ENCODE measurements at places on chromosomes 2 and 18. TPM values are rescaled to one million over a fixed set of nuclear protein-coding genes. Genes with fewer than 3 reads are reported as not detected.
A peak's percentile ranks its signal among the peaks of the same experiment; 100 is the strongest.

Gene WNT10A
- polyA plus RNA-seq: 1.8 TPM

Gene FAM110C
- 25.5 TPM for polyA plus RNA-seq

Gene CCDC85A
- 1.9 TPM for polyA plus RNA-seq

Gene CRYBA2
- polyA plus RNA-seq: not detected

Gene ZCCHC2
- polyA plus RNA-seq: 17.6 TPM

Gene PAX3
- polyA plus RNA-seq: not detected

Gene RUFY4
- 0.23 TPM for polyA plus RNA-seq

Gene SERPINB2
- 0.15 TPM for polyA plus RNA-seq

DNA sequence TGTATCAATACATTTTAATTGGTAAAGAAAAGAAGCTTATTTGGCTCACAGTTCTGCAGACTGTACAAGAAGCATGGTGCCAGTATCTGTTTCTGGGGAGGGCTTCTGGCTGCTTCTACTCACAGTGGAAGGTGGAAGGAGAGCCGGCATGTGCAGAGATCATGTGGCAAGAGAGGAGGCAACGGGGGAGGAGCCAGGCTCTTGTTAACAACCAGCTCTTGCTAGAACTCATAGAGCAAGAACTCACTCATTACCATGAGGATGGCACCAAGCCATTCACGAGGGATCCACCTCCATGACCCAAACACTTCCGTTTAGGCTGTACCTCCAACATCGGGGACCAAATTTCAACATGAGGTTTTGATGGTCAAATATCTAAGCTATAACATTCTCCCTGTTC lies 7.5 kb downstream of the PARD6G start:
- no peak for DNase-seq

- DNase-seq: no peak
Measured at GRCh38 chr2:113806217-113806913, 49.9 kb upstream of the SLC35F5 start.

- DNase-seq: no peak
Measured at GRCh38 chr2:84121-84520, 37.8 kb upstream of the FAM110C start.

- DNase-seq: no peak
Measured at GRCh38 chr2:9755008-9755407, 88.3 kb upstream of the TAF1B start.

GRCh38 chr2:85015653-85016360 lies 44.8 kb downstream of the KCMF1 start:
- no peak for DNase-seq

GRCh38 chr2:38267270-38267925 lies 109.7 kb downstream of the ATL2 start:
- DNase-seq: no peak

DNA sequence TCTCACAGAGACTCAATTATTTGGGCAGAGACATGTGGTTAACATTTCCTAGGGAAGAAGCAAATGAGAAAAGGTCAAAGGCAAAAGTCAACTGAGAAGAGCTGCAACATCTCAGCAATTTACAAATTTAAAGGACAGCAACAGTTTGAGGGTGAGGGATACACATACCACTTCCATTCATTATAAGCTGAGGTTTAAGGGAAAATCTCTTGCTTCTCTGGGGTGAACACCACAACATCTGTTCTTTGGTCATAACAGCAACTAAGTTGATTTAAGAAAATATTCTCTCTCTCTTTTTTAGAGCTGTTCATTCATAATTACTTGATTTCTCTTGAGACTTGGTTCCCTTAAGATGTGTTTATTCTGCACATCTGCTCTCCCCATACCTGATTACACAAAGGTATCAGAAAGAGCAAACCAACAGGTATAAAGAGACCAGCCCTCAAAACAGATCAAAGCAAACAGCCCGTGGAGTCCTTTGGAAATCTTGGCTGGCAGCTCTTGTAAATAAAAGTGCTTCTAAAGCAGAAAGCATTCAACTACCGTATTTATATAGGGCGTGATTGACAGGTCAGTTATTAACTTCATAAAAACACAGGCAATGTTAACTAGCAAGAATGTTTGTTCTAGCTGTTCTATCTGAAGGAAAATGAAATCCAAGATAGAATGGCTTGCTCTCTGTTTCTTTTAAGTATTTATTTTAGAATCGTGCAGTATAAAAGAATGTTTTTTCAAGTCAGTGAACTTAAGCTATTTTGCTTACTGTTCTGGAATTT lies 132.8 kb downstream of the THADA start:
- DNase-seq: peak; percentile 41

GRCh38 chr18:63617049-63617914 lies 26.8 kb downstream of the SERPINB4 start:
- no peak for DNase-seq

DNA sequence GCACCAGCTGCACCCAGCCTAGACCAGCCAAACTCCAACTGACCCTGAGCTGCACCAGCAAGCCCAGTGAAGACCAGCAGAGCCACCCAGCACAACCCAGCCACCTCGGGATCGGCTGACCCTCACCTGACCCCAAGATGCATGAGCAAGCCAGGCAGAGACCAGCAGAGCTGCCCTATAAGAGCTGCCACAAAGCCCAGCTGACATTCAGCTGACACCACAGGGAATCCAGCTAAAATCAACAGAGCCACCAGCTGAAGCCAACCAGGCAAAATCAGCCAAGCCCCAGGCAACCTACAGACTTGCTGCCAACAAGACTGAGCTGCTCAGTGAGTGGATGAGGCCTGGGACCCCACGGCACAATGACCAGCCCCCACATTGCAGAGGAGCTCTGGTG lies 54.6 kb downstream of the CYP27C1 start:
- no peak for DNase-seq

- DNase-seq: peak; percentile 42
Measured at GRCh38 chr18:25503567-25504081, 151.7 kb upstream of the ZNF521 start.

DNA sequence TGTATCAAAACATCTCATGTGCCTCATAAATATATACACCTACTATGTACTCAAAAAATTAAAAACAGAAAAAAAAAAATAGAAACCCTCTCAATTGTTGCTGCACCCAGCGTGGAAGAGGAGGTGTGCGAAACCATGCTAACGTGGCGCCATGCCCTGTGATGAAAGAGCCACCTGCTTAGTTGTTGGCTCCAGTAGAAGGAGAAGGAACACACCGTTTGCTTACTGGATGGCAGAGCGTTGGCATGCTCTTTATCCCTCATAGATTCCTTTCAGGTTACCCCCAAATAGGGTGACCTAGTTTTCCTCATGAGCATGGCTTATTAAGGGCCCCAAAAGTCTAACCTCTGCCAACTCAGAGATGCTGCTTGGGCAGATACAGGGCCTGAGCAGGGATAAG lies 332.1 kb downstream of the AGAP1 start:
- DNase-seq: no peak

- DNase-seq: no peak
Measured at GRCh38 chr2:128421286-128421685, 102.6 kb upstream of the HS6ST1 start.

GRCh38 chr2:62540408-62541168 lies 34.6 kb upstream of the TMEM17 start:
- DNase-seq: no peak

DNA sequence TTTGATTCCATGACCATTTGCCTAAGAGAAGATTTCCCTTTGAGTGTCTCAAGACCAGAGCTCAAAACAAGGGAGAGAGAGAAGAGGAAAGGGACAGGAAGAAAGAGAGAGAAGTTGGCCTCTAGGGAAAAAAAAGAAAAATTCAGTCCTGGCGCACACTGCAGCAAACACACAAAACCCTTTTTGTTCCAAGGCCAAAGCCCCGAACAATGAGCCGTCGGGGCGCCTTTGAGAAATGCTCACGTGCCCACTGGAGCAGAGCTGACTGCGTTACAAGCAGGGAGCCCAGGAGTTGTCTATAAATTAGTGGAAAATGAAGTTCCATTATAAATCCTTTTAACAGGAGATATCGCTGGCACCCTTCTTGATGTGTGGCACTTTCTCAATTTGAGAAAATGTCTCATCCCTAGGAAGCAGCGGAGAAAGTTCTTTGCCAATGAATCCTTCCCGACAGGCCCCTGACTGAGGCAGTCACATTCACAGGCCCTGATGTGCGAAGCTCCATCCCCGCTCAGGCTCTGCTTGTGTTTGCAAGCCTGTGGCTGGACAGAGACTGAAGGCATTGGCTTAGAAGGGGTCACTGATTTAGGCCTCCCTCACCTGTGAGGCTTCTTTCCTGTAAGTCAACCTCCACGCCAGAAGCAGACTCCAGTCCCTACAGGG lies 32.1 kb upstream of the NCKAP5 start:
- DNase-seq: no peak

DNA sequence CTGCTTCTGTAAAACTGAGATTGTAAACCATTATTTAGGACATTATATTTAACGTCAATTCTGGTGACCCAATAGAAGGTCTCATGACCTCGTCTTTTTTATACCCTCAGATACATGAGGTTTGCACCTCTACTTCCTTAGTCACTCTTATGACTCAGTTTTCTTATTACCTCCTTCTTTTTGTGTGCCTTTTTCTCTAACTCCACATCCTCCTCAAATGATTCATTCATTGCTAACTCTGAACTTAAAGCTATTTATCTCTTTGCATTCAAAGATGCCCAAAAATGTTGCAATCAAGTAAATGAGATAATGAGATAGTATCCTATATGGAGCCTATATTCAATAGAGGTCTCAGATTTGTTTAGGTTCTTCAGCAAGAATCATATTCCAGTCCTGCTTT lies 121.0 kb upstream of the KYNU start:
- DNase-seq: no peak

DNA sequence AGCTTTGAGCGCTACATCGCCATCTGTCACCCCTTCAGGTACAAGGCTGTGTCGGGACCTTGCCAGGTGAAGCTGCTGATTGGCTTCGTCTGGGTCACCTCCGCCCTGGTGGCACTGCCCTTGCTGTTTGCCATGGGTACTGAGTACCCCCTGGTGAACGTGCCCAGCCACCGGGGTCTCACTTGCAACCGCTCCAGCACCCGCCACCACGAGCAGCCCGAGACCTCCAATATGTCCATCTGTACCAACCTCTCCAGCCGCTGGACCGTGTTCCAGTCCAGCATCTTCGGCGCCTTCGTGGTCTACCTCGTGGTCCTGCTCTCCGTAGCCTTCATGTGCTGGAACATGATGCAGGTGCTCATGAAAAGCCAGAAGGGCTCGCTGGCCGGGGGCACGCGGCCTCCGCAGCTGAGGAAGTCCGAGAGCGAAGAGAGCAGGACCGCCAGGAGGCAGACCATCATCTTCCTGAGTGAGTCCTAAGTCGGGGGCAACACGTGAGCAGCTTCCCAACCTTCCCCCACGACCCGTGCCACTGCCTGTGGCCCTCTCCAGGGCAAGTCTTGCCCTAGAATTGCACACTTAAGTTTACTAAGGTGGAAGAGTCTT lies 928 bp downstream of the GPR39 start:
- DNase-seq: no peak

- no peak for DNase-seq
Measured at GRCh38 chr2:162063899-162064298, 10.1 kb downstream of the DPP4 start.

GRCh38 chr2:219086196-219086595 lies 25.5 kb upstream of the IHH start:
- no peak for DNase-seq

- no peak for DNase-seq
Measured at GRCh38 chr2:195659114-195659513, 2.1 kb downstream of the SLC39A10 start.

DNA sequence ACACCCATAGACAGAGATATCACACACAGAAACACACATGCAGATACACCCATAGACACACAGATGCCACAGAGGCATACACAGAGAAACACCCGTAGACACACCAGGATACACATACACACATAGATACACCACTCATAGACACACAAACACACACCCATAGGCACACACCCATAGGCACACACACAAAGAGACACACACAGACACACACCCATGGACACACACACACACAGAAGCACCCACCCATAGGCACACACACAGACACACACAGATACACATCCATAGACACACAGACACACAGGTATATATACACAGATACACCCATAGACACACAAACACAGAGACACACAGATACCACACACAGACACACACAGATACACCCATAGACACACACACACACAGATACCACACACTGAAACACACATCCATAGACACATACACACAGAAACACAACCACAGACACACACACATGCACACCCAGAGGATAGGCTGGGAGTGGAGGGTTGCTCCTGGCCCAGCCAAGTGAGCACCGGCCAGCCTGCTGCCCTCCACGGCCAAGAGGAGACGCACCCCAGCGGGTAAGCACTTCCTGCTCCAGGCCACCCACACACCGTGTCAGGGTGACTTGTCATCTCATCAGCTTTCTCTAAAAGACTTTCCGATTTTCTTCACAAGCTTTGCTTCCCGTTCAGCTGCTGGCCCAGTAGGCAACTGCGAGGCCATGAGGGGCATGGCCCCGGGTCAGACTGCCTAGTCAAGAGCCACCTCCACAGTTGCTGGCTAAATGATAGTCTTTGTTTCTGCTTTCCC lies 14.1 kb upstream of the CNNM3 start:
- no peak for DNase-seq

DNA sequence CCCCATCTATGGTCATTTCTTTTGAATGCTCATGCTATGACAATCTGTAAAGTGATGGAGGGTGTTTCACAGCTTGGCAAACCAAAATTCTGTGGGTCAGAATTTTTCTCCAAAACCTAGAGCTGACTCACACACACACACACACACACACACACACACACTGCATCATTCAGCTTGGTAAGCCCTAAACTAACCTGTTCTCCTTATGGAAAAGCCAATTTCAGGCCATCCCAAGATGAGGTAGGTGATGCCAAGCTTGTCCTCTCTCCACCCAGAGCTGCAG lies 45.0 kb upstream of the NRP2 start:
- DNase-seq: no peak

DNA sequence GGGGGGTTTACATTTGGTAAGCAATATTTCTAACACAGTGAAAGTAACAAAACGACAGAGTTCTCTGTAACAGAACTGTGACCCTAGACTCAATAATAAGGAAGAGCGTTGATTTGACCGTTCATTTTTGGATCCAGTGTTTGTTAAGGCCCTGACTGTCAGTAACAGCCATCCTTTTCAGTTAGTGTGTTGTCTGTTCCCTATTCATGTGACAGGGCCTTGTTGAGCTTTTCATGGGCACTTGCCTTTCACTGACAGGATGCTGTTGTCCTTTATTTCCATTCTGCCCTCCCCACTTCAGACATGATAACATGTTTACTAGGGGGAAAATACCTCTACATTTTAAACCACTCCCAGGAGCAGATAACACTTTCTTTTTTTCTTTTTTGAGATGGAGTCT lies 45.8 kb downstream of the MAP4K4 start:
- no peak for DNase-seq

- DNase-seq: no peak
Measured at GRCh38 chr2:173149491-173149890, 73.8 kb downstream of the MAP3K20 start.
